DND-41 (cell line): ENCODE measurements at places on chromosomes 2 and 18.
A peak's percentile ranks its signal among the peaks of the same experiment; 100 is the strongest.

DNA sequence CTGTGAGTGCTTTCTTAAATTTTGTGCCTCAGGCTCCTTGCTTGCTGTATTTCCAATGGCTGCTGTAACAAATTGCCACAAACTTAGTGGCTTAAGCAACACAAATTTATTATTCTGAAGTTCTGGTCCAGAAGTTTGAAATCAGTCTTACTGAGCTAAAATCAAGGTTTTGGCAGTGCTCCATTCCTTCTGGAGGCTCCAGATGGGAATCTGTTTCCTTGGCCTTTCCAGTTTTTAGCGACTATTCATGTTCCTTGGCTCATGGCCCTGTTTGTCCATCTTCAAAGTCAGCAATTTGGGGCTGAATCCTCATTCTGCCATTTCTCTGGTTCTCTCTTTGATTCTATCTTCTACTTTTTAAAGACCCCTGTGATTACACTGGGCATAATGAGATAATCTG, 31.8 kb downstream of the STRADB start:
- no peaks in the 10 kb centered on the region for H3K4me1 ChIP-seq
- DNase-seq = no peak
- H3K4me3 ChIP-seq = no peak overlapping the region
- H3K27ac ChIP-seq = no peak overlapping the region
- 0 out of 2 replicates have a peak, but pooled peaks cover 3% of the 10 kb centered on the region for H3K36me3 ChIP-seq

DNA sequence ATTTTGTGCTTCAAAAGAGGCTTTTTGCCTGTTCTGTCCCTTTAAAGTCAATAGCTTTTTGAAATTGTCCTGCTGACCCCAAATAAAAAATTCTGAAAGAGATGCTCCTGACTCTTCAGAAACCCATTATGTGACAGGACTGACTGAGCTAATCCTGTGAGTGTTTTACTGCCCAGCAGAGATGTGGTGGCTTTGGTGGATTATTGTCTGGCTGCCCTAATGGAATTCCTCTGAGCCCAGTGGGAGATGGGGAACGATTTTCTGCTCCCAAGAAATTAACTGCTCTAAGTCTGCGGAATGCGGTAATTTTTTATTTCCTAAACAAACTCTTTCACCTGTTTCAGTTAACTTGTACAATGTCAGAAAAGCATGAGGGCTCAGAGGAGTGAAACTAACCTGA, 258.2 kb downstream of the IKZF2 start:
- no peaks in the 10 kb centered on the region for H3K4me1 ChIP-seq
- no peak overlapping the region for H3K4me3 ChIP-seq
- DNase-seq = no peak
- H3K27me3 ChIP-seq = no peaks in the 10 kb centered on the region

DNA sequence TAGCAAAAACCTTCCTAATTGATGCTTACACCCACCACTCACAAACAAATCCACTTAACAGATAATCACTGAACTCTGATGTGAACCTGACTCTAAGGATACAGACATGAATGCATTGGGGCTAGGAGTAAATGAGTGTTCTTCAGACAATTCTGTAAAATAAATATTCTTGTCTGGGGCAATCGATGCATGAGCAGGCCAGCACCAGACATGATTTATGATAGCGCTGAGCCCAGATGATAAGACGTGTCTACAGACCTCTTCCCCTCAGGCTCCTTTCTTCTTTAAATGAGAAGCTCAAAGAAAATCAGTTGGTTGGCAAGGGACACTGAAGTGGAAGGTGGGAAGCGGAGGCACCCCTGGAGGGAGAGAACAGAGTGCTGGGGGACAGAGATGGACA, 27.3 kb upstream of the BIN1 start:
- no peak overlapping the region for H3K4me3 ChIP-seq
- no peaks in the 10 kb centered on the region for H3K4me1 ChIP-seq
- H3K27me3 ChIP-seq = no peaks in the 10 kb centered on the region
- no peak for DNase-seq
- H3K36me3 ChIP-seq = no peaks in the 10 kb centered on the region
- H3K27ac ChIP-seq = no peak overlapping the region

DNA sequence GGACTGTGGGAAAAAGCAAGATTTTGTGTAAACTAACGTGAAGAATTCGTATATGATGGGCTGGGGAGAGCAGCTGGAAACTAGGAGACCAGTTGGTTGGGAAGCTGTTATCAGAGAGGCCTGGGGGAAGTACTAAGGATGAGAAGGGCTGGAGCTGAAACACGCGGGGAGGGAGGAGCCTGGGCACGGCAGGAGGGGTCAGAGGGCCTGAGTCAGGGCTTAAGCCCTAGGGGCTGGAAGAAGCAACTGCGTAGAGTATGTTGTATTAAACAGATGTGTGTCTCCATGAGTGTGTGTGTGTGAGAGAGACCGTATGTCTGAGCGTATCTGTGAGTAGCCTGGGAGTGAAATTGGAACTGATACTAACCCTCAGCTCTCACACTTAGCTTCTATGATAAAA, 8.4 kb downstream of the POMC start:
- DNase-seq = no peak
- H3K27ac ChIP-seq = no peak overlapping the region
- no peak overlapping the region for H3K4me3 ChIP-seq
- peaks cover 11% of the 10 kb centered on the region for H3K27me3 ChIP-seq

DNA sequence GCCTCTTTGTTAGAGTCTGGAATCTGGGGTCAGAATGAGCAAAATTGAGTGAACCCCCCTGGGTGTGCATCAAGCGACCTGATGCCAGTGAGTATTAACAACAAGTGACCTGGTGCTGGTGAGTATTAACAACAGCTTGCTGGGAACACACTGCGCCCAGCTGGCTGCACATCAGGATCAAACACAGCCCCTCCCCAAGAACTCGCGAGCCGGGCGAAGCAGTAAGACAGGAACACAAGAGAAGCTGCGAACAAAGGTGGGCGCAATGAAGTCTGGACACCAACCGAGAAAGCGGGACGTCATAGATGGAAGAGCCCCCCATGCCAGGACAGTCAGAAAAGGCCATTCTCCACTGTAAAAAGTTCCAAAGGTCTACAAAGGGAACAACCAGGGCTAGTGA, 34.3 kb downstream of the CRACDL start:
- no peak for DNase-seq
- H3K27me3 ChIP-seq = no peaks in the 10 kb centered on the region
- no peak overlapping the region for H3K27ac ChIP-seq
- H3K36me3 ChIP-seq = no peaks in the 10 kb centered on the region
- H3K4me1 ChIP-seq = no peaks in the 10 kb centered on the region
- H3K4me3 ChIP-seq = no peak overlapping the region

DNA sequence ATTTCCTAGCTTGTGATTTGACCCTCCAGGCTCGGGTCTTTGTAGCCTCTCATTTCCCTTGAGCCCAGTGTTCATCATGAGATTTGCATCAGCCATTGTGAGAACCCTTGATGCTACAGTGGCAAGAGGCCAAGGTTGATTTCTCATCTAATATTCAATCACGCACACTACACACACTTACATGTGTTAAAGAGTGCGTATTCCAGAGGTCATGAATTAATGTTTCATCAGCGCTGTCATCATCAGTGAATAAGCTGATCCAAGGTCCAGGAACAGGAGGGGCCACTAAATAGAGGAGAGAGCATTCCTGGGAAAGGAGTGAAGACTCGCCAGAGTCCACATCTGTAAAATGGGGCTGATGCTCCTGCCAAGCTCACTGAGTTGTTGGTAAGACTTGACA, 276.1 kb upstream of the SIX2 start:
- H3K27me3 ChIP-seq = no peaks in the 10 kb centered on the region
- no peak for DNase-seq
- H3K4me1 ChIP-seq = no peaks in the 10 kb centered on the region
- no peak overlapping the region for H3K4me3 ChIP-seq
- no peaks in the 10 kb centered on the region for H3K36me3 ChIP-seq

DNA sequence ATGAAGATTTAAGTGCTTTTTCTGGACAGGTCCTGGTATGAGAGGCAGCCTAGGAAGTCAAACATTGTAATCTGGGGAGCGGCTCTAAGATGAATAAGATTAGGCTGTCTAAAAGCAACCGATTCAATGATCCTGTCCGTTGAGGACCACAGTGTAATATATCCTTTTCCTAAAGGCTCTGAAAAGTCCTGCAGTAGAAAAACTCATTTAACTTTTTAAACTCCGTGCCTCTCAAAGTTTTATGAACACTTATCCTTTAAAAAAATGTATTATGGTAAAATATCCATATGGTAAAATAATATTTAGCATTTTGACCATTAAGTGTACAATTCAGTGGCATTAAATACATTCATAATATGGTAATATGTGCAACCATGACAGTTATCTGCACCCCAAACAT, 39.8 kb downstream of the ATOH8 start:
- DNase-seq = no peak
- no peak overlapping the region for H3K4me3 ChIP-seq
- no peaks in the 10 kb centered on the region for H3K36me3 ChIP-seq
- H3K4me1 ChIP-seq = no peaks in the 10 kb centered on the region
- H3K27me3 ChIP-seq = peaks cover 3% of the 10 kb centered on the region

DNA sequence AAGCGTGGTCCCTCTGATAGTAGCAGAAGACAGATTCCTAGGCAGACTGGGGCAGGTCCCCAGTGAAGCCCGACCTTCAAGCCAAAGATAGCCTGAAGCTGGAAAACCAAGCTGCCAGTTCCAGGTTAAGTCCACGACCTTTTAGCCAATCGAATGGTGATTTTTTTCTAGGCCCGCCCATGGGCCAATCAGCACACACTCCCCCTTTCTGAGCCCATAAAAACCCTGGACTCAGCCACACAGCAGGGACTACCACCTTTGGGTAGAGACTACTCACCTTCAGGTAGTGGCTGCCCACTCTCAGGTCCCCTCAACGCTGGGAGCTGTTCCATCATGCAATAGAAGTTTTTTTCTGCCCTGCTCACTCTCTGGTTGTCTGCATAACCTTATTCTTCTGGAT, 14.5 kb upstream of the ADI1 start:
- peaks cover 2% of the 10 kb centered on the region; the same call in 1 of the 2 replicates for H3K36me3 ChIP-seq
- H3K27ac ChIP-seq = no peak overlapping the region
- no peak overlapping the region for H3K4me3 ChIP-seq
- no peaks in the 10 kb centered on the region for H3K27me3 ChIP-seq
- no peaks in the 10 kb centered on the region for H3K4me1 ChIP-seq

DNA sequence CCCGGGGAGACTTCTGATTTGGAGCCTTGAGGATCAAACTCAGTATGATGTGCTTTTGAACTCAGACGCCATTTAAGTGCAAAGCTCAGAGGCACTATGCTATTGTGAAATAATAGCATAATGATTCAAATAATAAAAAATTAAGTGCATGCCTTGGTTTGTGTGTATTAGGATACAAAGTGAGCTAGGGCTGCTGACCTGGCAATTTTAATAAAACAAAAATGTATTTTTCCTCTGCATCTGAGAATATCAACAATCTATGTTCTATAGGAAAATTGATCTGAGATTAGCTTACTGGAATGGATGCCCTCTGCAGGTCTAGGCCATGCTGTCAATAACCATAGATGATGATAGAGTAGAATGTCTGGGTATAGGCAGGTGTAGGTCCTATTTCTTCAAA, 278.8 kb downstream of the DCDC2C start:
- no peak overlapping the region for H3K27ac ChIP-seq

GRCh38 chr2:27959496-27959895, 69.0 kb downstream of the BABAM2 start:
- DNase-seq = no peak
- H3K27ac ChIP-seq = peak overlapping the region; percentile 73
- H3K27me3 ChIP-seq = no peaks in the 10 kb centered on the region
- peaks cover 84% of the 10 kb centered on the region for H3K4me1 ChIP-seq

GRCh38 chr2:33498291-33498956, 22.0 kb downstream of the RASGRP3 start:
- no peak overlapping the region for H3K4me3 ChIP-seq
- peaks cover 8% of the 10 kb centered on the region; the same call in 1 of the 2 replicates for H3K4me1 ChIP-seq
- H3K27ac ChIP-seq = no peak overlapping the region
- no peak for DNase-seq
- H3K27me3 ChIP-seq = no peaks in the 10 kb centered on the region

DNA sequence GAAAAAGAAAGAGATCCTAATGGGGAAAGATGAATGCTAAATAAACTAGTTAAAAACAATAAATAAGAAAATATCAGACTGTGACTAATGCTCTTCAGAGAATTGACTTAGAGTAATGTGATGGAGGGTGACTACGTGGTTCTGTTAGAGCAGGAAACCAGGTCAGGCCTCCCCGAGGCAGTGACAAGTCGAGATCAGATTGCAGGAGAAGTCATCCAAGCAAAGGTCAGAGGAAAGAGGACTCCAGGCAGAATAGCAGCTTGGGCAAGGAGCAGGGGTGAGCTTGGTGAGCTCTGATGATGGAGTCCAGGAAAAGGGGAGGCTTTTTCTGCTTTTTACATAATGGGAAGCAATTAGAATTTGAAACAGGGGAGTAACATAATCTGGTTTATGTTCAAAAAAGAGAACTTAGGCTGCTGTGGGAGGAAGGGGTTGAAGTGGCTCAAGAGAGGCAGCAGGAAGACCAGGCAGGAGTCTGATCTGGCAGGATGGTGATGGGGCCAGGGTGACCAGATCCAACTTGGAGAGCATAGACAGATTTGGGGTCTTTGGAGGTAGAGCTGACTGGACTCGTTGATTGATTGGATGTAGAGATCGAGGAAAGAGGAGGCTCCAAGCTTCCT, 27.3 kb upstream of the ITGB6 start:
- DNase-seq = no peak
- H3K27ac ChIP-seq = no peak overlapping the region

DNA sequence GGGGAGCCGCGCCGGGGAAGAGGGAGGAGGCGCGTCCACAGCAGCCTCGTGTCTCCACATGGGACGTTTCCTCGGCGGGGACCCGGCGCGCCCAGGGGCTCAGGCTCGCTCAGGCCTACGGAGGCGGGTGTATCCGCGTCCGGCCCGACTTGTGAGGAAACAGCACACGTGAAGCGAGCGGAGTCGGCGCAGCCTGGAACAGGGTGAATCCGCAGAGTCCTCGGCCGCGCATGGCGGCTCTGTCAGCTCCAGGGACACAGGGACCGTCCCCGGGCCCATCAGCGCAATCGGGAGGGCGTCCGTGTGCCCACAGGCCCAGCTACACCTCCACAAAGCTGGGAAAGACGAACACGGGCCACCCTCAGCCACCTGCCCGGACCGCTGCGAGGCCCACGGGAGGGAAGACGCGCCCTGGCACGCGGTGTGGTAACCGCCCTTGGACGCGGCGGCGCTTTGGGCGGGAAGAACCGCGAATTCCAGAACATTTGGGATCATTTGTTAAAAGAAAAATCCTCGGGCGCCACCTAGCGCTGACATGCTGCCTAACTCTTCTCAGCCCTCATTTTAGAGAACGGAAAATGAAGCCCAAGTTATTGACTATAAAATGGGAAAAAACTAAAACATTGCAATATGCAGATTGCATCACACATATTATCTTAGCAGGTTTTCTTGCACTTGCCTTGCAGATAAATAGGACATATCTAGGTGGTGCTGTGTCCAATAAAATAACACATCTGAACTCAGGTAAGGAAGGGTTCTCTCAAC, 40.4 kb downstream of the TMEM18 start:
- no peaks in the 10 kb centered on the region for H3K27me3 ChIP-seq
- H3K4me3 ChIP-seq = no peak overlapping the region
- H3K4me1 ChIP-seq = peaks cover 8% of the 10 kb centered on the region
- DNase-seq = peak; percentile 69

- no peaks in the 10 kb centered on the region; the same call in 1 of the 2 replicates for H3K36me3 ChIP-seq
- peak overlapping the region; percentile 74 for H3K4me3 ChIP-seq
- DNase-seq = no peak
- no peaks in the 10 kb centered on the region for H3K27me3 ChIP-seq
- H3K4me1 ChIP-seq = peaks cover 36% of the 10 kb centered on the region
- H3K27ac ChIP-seq = peak overlapping the region; percentile 55; the same call in 1 of the 2 replicates
Measured at GRCh38 chr2:11344956-11345677, 681 bp upstream of the ROCK2 start.
